ENCODE measurements at places on chromosomes 2 and 18.

DNA sequence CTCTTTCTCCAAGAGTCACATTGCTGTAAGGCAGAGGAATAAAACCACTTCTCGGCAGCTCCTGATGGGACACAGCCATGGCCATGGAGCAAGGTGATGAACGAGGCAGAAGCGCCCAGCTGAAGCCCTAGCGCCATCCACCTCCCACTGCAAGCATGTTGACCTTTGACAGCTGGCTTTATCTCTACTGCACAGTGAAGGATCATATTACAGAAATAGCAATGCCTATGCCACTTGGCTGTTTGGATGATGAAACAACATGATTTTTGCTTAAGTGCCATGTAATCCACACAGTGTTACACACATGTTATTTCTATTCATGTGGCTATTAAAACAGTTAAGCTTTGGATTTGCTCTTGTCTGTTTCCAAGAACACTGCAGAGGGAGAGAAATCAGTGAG lies 167.7 kb downstream of the VAPA start:
- DNase-seq = no peak

GRCh38 chr2:16034975-16035746 lies 94.8 kb downstream of the MYCN start:
- DNase-seq = no peak

DNA sequence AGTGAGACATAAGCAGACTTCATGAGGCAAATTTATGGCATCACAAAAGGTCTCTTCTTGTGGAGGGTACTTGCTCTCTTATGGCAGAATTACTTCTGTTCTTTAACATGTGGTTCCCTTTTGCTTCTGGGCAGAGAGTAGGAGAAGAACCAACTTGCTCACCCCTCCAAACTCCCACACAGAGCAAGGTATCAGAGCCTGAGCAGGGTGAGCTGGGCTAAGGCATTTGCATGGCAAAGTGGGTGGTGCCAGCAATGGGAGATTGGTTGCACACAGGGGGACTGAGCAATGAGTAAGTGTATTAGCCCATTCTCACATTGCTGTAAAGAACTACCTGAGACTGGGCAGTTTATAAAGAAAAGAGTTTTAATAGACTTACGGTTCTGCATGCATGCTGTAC lies 64.2 kb upstream of the ITGB6 start:
- DNase-seq = no peak

DNA sequence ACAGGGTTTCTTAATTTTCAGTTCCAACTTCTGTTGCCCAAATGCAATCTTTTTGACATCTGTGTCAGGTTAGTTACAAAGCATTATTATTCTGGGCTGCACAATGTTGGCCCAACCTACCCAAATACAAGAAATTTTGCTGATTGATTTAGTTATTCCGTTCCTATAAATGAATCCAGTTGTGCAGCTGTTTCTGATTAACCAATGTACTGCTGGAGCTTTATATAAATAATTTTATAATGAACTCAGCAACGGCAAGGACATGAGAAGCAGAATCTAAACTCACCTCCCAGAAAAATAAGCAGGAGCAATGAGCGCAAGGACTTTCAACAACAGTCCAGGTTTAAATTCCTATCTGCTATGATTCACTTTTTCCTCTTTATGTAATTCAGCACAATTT lies 76.3 kb upstream of the WIPF1 start:
- DNase-seq = no peak

DNA sequence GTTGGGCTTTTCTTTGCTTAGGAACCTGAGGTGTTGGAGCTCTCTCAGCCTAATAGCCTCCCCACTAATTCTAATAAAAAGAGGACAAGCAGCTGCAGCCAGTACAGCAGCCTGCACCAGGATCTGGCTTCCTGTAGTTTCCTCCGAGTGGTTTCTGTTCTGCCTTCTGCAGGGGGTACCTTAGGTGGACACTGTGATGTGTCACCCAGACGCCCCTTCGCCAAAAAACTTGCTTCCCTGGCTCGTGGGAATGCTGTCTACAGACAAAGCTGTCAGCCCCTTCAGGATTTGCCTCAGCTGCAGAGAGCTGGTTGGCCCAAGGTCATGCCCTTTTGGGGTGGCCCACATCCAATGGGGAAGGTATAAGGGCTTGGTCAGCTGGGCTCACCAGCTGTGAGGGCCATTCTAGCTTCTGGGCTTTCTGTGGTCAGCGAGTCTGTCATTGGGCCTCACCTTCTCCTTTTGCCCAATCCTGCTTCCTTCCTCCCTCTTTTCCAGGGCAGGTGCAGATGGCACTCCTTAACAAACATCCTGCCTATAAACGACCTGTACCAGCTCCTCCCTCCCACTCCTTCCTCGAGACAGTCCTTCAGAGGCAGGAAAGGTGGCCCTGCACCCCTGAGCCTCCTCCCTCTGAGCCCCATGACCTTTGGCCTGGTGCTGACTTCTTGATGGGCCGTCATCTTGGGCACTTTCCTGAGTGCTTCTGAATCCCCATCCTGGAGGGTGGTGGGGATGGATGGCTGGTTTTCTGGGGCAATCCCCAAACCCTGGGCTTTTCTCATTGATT lies 44.0 kb upstream of the ROCK2 start:
- DNase-seq = no peak

DNA sequence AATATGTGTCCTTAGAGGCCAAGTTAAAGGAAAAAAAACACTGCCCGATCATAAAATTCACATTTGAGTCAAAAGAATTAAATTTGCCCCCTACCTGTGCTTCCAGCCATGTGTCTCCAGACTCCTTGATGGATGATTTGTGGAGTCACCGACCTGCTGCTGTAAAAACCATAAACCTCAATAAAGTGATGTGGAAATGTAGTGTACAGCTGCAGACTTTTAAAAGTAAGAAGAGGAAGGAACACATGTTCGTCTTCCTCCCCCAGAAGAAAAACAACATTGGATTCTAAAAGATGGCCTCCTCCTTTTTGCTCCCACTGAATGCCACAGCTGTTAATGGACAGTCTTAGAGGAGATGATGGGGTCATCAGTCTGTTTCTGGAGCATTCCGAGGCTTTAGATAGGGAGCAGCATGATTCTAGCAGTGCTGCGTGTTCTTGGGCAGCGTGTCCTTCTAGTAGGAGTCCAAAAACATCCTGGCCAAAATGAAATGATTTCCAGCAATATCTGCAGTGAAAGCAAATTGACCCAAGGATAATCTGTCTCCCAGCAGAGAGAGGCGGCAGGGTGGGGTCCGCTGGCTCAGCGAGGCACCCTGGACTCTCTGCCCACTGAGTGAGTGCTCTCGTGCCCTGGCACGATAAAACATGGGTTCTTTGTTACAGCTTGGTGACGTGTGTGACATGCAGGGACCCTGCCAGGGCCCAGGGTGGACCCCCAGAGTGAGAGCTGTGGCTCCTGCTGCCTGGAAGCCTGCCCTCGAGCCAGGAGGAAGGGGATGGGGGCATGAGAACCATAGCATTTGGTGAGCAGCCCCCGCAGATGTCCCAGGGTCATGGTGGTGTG lies 196.1 kb downstream of the FAM210A start:
- no peak for DNase-seq

DNA sequence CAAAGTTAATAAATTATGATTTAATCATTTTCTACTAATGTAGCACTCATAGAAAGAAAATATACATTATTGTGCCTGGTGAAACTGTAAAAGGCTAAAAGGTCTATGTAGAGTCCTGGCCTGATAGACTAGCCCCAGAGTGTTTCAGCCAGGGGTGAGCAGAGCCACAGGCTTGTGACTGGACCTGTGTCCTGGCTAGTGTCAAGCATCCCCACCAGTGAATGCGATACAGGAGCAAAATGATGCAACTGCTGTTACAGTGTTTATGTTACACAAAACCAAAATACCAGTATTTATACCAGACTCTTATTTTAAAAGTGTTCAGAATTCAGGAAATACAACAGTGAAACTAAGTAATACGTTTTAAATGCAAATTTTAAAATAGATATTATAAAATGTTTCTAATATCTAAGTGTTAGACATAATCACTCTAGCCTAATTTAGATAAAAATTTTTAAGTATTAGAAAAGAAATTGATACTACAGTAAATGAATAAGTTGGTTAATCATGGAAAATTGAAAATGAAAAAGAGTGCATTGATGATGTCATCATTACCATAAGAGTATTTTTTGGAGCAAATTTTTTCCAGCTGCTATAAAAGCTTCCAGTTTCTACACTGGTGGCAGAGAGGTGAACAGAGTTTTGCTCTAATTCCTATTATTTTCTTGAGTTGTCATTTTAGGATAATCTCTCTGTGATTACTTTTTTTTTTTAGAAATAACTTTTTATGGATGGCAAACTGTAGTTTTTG lies 6.2 kb upstream of the TSPYL6 start:
- no peak for DNase-seq

- DNase-seq = no peak
Measured at GRCh38 chr2:72712304-72712703, 113.5 kb downstream of the EXOC6B start.

- no peak for DNase-seq
Measured at GRCh38 chr2:240299710-240300068, 135.8 kb upstream of the GPC1 start.

DNA sequence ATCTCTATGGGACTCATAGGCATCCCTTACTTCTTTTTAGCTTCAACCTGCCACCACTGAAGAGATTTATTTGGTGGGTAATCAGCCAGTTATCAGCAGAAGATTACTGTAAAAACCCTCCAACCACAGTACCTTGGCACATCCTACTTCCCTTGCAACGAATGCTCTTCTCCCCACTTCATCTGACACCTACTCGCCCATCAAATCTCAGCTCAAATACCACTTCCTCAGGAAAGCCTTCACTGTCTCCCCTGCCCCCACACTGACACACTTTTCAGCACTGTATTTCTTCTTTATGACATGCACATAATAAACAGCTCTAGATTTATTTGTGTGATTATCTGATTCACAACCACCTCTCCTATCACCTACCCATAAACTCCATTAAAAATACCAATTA lies 3.1 kb downstream of the KDSR start:
- DNase-seq = no peak

DNA sequence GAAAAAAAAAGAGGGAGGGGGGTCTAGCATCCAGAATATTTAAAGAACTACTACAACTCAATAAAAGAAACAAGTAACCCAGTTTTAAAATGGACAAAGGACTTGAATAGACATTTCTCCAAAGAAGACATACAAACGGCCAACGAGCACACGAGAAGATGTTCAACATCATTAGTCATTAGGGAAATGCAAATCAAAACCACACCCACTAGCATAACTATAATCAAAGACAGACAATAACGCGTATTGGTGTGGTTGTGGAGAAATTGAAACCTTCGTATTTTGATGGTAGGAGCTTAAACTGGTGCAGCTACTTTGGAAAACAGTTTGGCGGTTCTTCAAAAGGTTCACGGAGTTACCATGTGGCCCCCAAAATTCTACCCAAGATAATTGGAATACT lies 64.3 kb upstream of the CAB39 start:
- no peak for DNase-seq

DNA sequence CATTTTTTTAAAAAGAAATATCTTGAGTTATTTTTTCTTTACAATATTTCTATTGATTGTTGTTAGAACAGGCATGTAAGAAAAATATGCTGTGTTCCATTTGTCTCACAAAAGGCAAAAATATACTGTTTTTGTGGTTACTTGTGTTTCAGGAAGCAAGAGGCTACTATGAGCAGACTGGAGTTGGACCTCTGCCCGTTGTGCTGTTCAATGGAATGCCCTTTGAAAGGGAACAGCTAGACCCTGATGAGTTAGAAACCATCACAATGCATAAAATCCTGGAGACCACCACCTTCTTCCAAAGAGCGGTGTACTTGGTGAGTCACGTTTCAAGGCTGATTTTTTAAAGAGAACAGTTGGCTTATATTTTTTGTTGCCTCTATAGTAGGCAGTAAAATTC lies 54.7 kb downstream of the UGGT1 start:
- no peak for DNase-seq

DNA sequence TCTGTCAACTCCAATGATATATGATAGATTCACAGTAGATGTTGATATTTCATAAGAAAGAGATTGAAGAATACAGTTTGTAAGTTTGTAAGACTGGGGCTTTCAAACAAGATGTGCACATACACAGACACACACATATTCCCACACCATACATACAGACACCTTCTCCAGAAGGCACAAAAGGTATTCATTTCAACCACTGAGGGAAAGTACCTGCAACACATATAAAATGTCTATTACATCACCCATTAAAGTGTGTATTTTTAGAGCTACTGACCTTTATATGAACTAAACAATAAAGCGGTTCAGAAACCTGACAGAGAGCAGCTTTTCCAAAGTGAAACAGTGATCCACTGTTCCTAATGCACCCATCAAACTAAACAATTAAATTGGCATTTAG lies 53.3 kb downstream of the CCDC148 start:
- no peak for DNase-seq

DNA sequence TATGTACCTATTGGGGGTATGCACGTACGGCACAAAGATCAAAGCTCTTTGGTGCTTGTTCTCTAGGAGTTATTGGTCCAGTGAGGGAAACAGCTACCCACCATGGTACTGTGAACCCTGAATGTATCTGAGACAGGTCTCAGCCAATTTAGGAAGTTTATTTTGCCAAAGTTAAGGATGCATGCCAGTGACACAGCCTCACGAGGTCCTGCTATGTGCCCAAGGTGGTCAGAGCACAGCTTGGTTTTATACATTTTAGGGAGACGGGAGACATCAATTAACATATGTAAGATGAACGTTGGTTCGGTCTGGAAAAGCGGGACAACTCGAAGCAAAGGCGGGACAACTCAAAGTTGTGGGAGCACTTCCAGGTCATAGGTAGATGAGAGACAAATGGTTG lies 75.8 kb downstream of the SOWAHC start:
- DNase-seq = no peak

GRCh38 chr2:118986738-118987137 lies 44.7 kb downstream of the MARCO start:
- no peak for DNase-seq

DNA sequence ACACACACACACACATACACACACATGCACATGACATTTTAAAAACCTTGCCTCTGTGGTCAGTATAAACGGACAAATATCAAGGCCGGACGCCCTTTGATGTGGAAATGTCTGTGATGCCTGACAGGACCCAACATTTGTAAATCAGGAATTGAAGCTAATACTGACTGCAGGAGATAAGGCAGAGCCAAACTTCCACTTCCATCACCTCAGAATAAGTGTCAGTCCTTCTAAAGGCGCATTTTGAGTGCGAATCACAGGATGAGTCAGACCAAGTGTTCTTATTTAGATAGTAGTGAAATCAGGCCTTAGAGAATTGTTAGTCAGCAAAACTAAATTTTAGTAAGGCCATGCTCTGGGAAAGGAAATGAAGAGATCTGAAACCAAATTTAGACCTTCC lies 211.7 kb upstream of the LRATD1 start:
- no peak for DNase-seq
